ENCODE measurements at places on chromosomes 12 and 14. TPM values are rescaled to one million over a fixed set of nuclear protein-coding genes. Genes with fewer than 3 reads are reported as not detected.

Gene SPPL3
- 48.3 TPM for total RNA-seq

Gene CATSPERB
- total RNA-seq, result not detected

DNA sequence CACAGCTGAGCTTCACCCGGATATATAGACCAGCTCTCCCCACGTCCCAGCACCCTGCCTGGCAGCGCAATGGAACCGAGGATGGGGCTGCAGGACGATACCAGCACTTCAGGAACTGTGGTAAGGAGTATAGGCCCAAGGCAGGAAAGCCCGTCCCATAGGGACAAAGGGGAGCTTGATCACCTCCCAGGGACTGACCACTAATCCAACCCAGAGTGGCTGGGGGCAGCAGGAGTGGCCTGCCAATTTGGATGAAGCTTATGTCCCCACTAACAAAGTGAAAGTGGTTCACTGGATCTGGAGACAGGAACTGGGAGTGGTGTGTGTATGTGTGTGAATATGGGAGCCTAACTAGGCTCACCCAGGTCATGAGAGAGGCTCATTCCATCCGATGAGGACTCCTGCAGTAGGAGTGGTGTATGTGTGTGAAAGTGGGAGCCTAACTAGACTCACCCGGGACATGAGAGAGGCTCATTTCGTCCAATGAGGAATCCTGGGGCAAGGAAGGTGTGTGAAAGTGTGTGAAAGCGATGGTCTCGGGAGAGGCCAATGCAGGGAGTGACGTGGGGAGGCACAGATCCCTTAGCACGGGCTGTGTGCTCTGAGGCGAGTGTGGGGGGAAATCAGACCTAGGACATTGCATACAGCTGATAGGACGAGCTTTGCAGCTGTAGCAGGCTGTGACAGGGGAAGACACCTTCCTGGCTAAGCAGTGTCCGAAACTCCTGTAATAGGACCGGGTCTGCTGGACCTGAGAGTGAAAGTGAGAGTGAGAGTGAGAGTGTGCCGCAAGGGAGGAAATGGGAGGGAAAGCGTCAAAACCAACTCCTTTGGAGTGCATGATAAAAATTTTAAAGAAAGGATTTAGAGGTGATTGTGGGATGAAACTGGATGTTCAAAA, 25.7 kb downstream of the KLRK1 start:
- no peaks in the 10 kb centered on the region for H3K36me3 ChIP-seq
- no peaks in the 10 kb centered on the region for H3K27me3 ChIP-seq

- peaks cover 5% of the 10 kb centered on the region for H3K4me1 ChIP-seq
- no peaks in the 10 kb centered on the region for H3K27me3 ChIP-seq
- peak; percentile 27 for DNase-seq
- H3K4me3 ChIP-seq, result peak overlapping the region; percentile 88
Measured at GRCh38 chr14:58239244-58240195, 5.1 kb upstream of the PSMA3 start.

DNA sequence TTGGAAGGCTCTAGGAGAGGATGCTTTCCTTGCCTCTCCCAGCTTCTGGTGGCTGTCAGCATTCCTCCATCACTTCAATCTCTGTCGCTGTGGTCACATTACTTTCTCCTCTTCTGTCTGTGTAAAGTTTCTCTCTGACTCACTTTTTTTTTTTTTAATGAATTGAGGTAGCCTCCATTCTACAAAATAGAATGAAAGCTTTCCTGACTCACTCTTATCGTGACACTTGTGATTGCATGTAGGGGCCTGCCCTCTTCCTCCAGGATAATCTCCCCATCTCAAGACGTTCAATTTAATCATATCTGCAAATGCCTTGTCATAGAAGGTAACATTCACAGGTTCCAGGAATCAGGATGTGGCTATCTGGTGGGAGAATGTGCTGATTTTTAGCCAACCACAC, 153.5 kb upstream of the HMGA2 start:
- peak; percentile 85 for DNase-seq
- H3K27me3 ChIP-seq, result no peaks in the 10 kb centered on the region
- peaks cover 24% of the 10 kb centered on the region for H3K4me1 ChIP-seq
- no peak overlapping the region for H3K4me3 ChIP-seq
- H3K27ac ChIP-seq, result peak overlapping the region; percentile 51
- no peaks in the 10 kb centered on the region for H3K36me3 ChIP-seq

DNA sequence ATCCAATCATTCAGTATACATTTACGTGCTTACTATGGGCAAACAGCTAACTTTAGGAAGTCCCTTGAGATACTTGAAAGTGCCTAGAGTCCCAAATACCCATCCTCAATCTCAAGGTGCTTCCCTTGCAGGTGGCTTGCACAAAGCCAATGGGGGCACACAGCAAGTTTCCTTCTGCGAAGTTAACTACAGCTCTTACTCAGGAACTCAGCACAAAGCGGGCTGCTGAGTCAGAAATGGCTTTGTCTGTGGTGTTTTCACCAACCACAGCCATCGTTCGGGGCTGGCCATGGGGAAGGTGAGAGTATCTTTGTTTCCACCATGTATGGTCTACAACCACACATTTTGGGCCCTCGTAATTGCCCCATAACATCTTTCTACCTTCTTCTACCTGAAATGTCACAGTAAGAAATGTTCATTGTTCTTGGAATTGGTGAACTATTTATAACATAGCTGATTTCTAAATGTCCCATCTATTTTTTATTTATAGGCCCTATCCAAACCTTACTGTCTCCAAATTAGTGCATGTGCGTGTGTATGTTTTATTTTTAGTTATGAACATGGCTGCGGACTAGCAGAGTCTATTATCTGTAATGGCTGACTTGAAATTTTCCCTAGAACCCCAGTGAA, 13.9 kb downstream of the MFAP5 start:
- H3K27me3 ChIP-seq, result no peaks in the 10 kb centered on the region
- H3K4me3 ChIP-seq, result no peak overlapping the region
- DNase-seq, result no peak
- H3K27ac ChIP-seq, result no peak overlapping the region
- peaks cover 4% of the 10 kb centered on the region for H3K36me3 ChIP-seq

GRCh38 chr12:117968826-117969659, at the start of gene KSR2:
TSS of gene KSR2 (minus strand) at chr12:117968990. CDS start at chr12:117968255, 735 bp downstream.
- peak; percentile 25 for DNase-seq
- no peak within 1 kb of the TSS for H3K27ac ChIP-seq
- H3K27me3 ChIP-seq, result peaks cover 28% of the 10 kb centered on the region
- H3K4me3 ChIP-seq, result peak within 1 kb of the TSS; percentile 55
- no peaks in the 10 kb centered on the region for H3K4me1 ChIP-seq

Gene DEGS2
- total RNA-seq, result 0.07 TPM

- no peak for DNase-seq
- H3K4me1 ChIP-seq, result peaks cover 53% of the 10 kb centered on the region
- H3K27ac ChIP-seq, result peak overlapping the region; percentile 88
Measured at GRCh38 chr12:122895320-122895703, 612 bp downstream of the VPS37B start.

GRCh38 chr12:77736219-77736965, 94.3 kb upstream of the NAV3 start:
- DNase-seq, result no peak
- H3K27ac ChIP-seq, result no peak overlapping the region
- no peaks in the 10 kb centered on the region for H3K36me3 ChIP-seq
- H3K4me1 ChIP-seq, result no peaks in the 10 kb centered on the region
- no peaks in the 10 kb centered on the region for H3K27me3 ChIP-seq
- H3K4me3 ChIP-seq, result no peak overlapping the region

DNA sequence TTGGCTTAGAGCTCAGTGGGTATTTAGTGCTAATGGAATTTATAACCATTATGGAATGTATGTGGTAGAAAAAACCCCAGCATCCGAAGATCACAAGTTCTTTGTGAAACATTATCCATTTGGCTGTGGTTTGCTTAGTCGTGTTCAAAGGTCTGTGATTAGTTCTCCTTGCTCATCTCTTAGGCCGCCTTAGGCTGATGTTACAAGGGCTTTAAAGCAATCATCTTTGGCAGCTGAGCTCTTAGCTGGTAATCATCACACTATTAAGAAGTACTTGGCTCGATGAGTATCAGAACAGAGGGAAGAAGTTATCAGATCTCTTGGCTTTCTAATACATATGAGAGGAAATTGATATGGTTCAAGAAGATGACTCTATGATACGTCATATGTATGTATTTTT, 124.1 kb upstream of the E2F7 start:
- H3K4me1 ChIP-seq, result peaks cover 7% of the 10 kb centered on the region
- no peak overlapping the region for H3K4me3 ChIP-seq
- no peaks in the 10 kb centered on the region for H3K27me3 ChIP-seq
- H3K36me3 ChIP-seq, result no peaks in the 10 kb centered on the region

GRCh38 chr14:32545095-32545494, 216.0 kb downstream of the AKAP6 start:
- no peaks in the 10 kb centered on the region for H3K27me3 ChIP-seq
- no peak overlapping the region for H3K4me3 ChIP-seq
- no peak overlapping the region for H3K27ac ChIP-seq
- H3K4me1 ChIP-seq, result no peaks in the 10 kb centered on the region
- no peaks in the 10 kb centered on the region for H3K36me3 ChIP-seq

Gene TCL1A
- not detected for total RNA-seq

Gene IFNG-AS1
- total RNA-seq, result not detected

GRCh38 chr14:105281371-105282097, 19.3 kb downstream of the BRF1 start:
- no peaks in the 10 kb centered on the region for H3K36me3 ChIP-seq
- no peaks in the 10 kb centered on the region for H3K4me1 ChIP-seq
- DNase-seq, result peak; percentile 56
- H3K27ac ChIP-seq, result no peak overlapping the region

DNA sequence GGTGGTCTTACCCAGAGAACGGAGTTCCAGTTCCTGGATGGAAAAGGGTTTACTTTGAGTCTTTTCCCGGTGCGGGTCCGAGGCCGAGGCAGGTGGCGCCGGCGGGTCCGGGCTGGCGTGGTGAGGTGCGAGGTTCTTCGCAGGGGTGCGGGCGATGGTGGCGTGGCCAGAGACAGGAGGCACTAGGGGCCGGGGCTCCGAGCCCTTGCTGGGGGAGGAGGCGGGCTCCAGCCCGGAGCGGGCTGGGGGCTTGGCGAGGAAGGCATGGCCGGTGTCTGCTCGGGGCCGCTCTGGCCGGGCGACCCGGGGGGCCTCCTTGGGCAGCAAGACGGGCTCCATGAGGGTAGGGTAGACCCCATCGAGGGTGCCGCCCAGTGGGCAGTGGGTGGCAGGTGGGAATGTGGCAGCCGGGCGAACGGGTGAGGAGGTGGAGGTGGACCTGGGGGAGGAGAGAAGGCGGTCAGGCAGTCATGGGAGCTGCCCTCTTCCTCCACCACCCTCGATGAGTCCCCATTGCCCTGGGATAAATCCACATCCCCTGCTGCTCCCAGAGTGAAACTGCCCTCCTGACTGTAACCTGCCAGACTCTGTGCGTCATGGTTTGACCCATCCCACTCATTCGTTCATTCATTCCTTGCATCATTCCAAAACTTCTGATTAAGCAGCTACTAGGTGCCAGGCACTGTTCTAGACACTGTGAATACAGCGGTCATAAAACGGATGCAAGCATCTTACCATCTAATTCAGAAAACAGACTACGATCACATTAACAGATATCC, 42.0 kb downstream of the RFLNA start:
- H3K27me3 ChIP-seq, result no peaks in the 10 kb centered on the region
- H3K27ac ChIP-seq, result no peak overlapping the region
- no peaks in the 10 kb centered on the region for H3K4me1 ChIP-seq
- peaks cover 38% of the 10 kb centered on the region for H3K36me3 ChIP-seq

Gene C1R
- total RNA-seq, result 0.86 TPM

GRCh38 chr12:93183940-93184671, 193.6 kb upstream of the NUDT4 start:
- H3K4me3 ChIP-seq, result no peak overlapping the region
- peak; percentile 35 for DNase-seq
- H3K36me3 ChIP-seq, result no peaks in the 10 kb centered on the region
- no peaks in the 10 kb centered on the region for H3K4me1 ChIP-seq
- H3K27ac ChIP-seq, result no peak overlapping the region

GRCh38 chr12:127162902-127163301, 1104.1 kb upstream of the TMEM132C start:
- no peaks in the 10 kb centered on the region for H3K27me3 ChIP-seq
- H3K36me3 ChIP-seq, result no peaks in the 10 kb centered on the region
- H3K4me1 ChIP-seq, result peaks cover 10% of the 10 kb centered on the region
- peak; percentile 80 for DNase-seq

Gene ANKRD13A
- 23.9 TPM for total RNA-seq

DNA sequence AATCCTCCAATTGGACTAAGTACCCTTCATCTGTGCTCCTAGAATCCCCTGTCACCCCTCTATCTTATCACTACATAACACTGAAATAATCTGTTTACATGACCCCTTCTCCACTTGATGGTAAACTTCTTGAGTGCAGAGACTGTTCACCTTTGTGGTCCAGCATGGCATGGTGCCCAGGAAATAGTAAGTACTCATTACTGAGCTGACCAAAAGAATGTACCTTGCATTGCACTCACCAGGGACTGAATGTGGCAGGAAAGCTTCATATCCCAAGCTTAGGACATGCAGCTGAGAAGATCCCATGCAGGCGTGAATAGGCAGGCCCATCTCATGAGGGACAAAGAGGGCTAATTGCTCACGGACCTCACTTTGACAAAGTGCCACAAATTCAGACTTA, 1.4 kb upstream of the GARIN2 start:
- H3K4me3 ChIP-seq, result no peak overlapping the region
- H3K36me3 ChIP-seq, result no peaks in the 10 kb centered on the region
- DNase-seq, result peak; percentile 96
- H3K27me3 ChIP-seq, result peaks cover 3% of the 10 kb centered on the region

GRCh38 chr12:120979862-120980696, 1.7 kb downstream of the HNF1A start:
- no peak overlapping the region for H3K4me3 ChIP-seq
- peaks cover 2% of the 10 kb centered on the region for H3K27me3 ChIP-seq
- H3K4me1 ChIP-seq, result no peaks in the 10 kb centered on the region
- H3K36me3 ChIP-seq, result no peaks in the 10 kb centered on the region
- no peak for DNase-seq
- no peak overlapping the region for H3K27ac ChIP-seq

Gene KRT82
- not detected for total RNA-seq

Gene SYCP3
- total RNA-seq, result not detected

DNA sequence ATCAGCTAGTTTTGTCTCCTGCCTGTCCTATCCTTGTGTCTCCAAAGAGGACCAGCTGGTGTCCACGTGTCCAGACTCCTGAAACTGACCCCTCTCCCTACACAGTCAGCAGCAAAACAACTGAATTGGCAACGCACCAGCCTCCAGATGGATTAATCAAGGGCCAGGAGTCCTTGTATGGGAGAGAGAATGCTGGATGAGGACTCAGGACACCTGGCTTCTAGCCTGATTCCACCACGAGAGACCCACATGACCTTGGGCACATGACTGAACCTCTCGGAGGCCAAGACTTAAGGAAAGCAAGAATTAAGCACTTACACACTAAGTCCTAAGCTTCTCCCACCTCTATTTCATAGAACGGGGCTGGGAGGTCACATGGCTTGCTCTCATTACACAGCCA, 60.4 kb upstream of the CMKLR1 start:
- no peak for DNase-seq
- no peaks in the 10 kb centered on the region for H3K27me3 ChIP-seq

Gene WSCD2
- total RNA-seq, result 0.10 TPM

- peaks cover 17% of the 10 kb centered on the region for H3K4me1 ChIP-seq
- H3K27ac ChIP-seq, result no peak overlapping the region
- peak; percentile 45 for DNase-seq
Measured at GRCh38 chr12:95303476-95303875, 85.9 kb downstream of the VEZT start.

- H3K36me3 ChIP-seq, result no peaks in the 10 kb centered on the region
- H3K4me1 ChIP-seq, result no peaks in the 10 kb centered on the region
- no peaks in the 10 kb centered on the region for H3K27me3 ChIP-seq
- peak; percentile 7 for DNase-seq
- H3K4me3 ChIP-seq, result no peak overlapping the region
Measured at GRCh38 chr12:85322715-85323114, 42.7 kb downstream of the ALX1 start.

- H3K4me1 ChIP-seq, result peaks cover 33% of the 10 kb centered on the region
- no peaks in the 10 kb centered on the region for H3K36me3 ChIP-seq
- no peak for DNase-seq
Measured at GRCh38 chr12:124938108-124938507, 23.7 kb upstream of the UBC start.

Measured in astrocyte (in vitro differentiated cells and primary cell).